ENCODE measurements at places on chromosomes 6 and 20. TPM values are rescaled to one million over a fixed set of nuclear protein-coding genes. Genes with fewer than 3 reads are reported as not detected.

SYS1 gene
- 15.8 TPM for polyA plus RNA-seq

SLC17A2 gene
- polyA plus RNA-seq = not detected

ASIP gene
- polyA plus RNA-seq = not detected

ULBP2 gene
- polyA plus RNA-seq = 1.5 TPM

DDAH2 gene
- 410 TPM for polyA plus RNA-seq

CD109 gene
- 0.07 TPM for polyA plus RNA-seq

CST5 gene
- not detected for polyA plus RNA-seq

Data from neural cell (in vitro differentiated cells).